ENCODE measurements at places on chromosomes 1 and 21.

DNA sequence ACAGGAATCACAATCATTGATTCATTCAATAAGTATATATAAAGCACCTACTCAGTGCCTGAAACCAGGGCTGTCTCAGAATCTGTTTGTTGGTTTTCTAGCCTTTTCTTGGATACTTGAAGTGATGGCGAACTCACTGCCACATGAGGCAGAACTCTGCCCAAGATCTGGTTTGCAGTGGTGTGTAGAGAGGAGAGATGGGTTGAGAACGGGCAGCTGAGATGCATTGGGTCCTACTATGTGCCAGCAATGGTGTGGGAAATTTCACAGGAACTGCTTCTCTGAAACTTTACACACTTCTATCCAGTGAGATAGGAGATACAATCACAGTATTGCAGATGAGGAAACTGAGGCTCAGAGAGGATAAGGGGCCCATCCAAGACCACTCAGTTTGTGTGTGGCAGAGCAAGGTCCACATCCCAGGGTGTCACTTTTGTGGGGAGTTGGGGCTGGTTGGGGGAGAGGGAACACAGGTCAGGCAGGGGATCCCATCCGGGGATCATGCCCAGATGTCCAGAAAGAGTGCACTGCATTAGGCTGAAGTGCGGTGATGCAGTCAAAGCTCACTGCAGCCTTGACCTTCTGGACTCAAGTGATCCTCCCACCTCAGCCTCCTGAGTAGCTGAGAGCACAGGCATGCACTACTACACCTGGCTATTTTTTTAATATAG, 83.7 kb upstream of the IFFO2 start:
- no peak for DNase-seq

DNA sequence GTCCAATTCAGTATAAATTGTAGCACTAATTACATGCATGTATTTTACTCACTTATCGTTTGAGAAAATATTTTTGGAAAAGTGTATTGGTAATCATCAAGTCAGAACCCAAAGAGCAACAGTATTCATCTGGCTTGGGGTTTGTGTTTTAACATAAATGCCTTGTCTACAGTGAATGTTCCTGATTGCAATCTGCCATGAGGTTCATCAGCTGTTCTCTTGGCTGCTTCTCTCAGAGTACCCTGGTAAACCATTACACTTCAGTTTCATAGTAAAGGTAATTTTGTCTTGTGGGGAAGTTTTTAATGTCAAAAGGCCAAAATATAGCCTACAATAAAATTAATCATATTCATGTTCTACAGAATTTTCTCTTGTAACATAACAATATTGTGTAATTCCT, 150.3 kb downstream of the IFI44 start:
- no peak for DNase-seq

- no peak for DNase-seq
These were observed 147.5 kb downstream of the FOXD2 start for GRCh38 chr1:47585141-47585902.

DNA sequence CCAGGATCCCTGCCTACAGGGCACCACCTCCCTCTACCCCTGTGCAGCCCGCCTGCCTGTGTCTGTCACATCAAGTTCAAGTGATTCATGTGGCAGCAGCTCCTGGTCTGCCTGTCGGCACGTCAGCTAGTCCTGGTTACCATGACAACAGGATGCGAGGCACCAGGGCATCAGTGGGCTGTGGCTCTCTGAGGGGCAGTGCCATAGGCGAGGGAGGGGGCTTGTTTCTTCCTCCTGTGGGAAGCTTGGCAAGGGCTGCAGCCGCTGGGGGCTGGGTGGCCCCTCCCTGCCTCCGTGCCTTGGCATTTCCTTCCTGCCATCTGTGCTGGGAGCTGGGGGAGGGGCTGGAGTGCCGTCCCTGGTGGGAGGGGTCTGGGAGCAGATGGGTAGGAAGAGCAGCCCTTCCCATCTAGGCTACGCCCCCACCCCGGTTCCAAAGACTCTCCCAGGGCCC, 43.1 kb downstream of the FOXO6 start:
- no peak for DNase-seq

GRCh38 chr1:15099441-15100120, 54.0 kb upstream of the TMEM51 start:
- DNase-seq, result no peak

DNA sequence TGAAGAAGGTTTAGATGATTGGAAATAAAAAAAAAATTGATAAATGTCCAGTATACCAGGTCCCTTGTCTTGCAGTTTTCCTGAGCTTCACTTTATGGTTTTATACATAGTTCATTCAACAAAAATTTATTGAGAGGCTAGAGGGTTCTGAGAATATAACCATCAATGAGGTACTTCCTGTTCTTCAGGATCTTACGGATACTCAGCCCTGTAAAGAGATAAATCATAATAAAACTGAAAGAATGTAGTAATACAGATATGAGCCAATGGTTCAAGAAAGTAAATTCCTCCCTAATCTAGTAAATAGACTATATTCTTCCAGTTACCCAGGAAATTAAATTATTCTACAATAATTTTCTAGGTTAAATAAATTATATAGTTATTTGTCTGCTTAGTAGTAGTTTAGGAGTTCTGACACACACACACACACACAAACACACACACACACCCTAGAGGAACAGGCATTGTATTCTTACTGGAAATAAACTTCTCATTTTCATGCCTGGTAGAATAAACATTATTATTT, 70.4 kb upstream of the HMCN1 start:
- DNase-seq, result no peak

- DNase-seq, result no peak
These were observed 41.2 kb downstream of the GJA5 start for GRCh38 chr1:147719029-147719698.

DNA sequence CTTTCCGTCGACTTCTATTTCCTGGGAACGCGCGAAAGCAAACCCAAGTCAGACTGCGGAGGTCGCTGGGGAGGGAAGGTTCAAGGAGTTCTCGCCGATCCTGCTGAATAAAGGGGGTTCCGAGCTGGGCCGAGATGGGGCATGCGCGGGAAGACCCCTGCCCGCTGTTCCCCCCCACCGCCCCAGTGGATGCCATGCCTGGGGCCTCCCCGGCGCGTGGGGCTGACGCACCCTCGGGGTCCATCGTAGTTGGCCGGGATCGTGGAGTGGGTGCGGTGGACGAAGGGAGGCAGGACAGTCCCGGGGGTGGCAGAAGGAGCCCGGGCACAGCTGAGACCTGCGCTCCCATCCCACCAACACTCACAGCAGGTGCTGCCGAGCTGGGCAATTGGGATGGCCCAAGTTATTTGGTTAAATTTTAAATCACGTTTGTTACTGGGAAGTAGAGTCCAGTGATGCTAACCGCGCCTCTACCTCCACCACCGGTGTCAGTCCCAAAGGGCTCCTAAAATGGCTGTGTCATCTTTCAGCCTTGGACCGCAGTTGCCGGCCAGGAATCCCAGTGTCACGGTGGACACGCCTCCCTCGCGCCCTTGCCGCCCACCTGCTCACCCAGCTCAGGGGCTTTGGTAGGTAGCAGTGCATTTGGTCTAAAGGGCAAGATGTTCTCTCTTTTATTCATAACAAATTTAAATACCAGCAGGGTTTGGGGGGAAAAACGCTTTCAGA, 801 bp downstream of the MX1 start:
- no peak for DNase-seq

DNA sequence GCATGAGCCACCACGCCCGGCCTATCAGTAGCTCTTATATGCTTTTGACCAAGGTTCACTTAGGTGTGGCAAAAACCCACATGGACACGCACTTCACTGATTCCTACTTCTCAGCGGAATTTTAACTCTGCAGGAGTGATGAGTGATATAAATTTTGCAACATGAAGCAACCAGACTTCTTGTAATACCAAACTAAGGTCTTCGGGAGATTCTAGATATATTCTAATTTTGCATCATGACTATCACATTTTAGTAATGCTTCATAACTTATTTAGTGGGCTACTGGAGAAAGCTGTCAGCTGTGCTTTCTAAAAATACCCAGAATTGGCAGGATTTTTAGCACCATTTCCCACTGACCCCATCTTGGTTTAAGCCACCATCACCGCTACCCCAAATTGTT, 27.8 kb downstream of the RHCE start:
- no peak for DNase-seq

GRCh38 chr1:195965475-195965874, 642.8 kb downstream of the KCNT2 start:
- DNase-seq, result no peak

DNA sequence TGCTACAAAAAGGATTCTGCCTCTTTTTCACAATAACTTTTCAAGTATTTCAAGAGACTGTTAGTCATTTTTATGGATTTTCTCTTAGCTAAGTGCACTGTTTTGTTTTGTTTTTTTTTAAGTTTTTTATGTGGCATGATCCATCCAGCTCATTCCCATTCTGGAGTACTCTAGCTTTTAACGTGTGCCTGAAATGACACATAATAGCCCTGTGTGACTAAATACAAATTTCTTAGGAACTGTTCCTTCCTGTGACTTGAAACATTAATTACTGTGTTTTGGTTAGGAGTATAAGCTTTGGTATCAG, 143.9 kb downstream of the HS2ST1 start:
- no peak for DNase-seq
